Suppressor macrophage treated with lipopolysaccharide for 1 hour (primary cell): ENCODE measurements at places on chromosomes 5 and 9.

GRCh38 chr9:107492381-107492970 is 2.9 kb upstream of the KLF4 start:
- peak; percentile 42 for DNase-seq

GRCh38 chr9:83471241-83471640 is 67.0 kb downstream of the FRMD3 start:
- peak; percentile 74 for DNase-seq

DNA sequence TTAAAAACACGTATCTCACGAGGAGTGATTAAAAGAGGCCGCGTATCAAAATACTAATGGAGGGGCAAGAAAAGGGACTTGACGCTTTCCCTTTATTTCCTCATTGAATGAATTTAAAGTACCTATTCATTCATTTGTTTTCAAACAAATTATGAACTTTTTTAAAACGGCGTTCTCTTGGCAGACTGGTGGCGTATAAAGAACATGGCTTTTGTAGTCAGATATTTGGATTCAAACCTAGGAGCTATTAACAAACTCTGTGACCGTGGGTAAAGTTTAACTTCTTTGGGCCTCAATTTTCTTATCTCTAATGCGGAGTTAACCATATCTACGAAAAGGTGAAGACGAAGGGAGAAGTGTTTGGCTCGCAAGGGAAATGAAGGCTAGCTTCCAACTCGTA is 876 bp downstream of the CAAP1 start:
- no peak for DNase-seq

DNA sequence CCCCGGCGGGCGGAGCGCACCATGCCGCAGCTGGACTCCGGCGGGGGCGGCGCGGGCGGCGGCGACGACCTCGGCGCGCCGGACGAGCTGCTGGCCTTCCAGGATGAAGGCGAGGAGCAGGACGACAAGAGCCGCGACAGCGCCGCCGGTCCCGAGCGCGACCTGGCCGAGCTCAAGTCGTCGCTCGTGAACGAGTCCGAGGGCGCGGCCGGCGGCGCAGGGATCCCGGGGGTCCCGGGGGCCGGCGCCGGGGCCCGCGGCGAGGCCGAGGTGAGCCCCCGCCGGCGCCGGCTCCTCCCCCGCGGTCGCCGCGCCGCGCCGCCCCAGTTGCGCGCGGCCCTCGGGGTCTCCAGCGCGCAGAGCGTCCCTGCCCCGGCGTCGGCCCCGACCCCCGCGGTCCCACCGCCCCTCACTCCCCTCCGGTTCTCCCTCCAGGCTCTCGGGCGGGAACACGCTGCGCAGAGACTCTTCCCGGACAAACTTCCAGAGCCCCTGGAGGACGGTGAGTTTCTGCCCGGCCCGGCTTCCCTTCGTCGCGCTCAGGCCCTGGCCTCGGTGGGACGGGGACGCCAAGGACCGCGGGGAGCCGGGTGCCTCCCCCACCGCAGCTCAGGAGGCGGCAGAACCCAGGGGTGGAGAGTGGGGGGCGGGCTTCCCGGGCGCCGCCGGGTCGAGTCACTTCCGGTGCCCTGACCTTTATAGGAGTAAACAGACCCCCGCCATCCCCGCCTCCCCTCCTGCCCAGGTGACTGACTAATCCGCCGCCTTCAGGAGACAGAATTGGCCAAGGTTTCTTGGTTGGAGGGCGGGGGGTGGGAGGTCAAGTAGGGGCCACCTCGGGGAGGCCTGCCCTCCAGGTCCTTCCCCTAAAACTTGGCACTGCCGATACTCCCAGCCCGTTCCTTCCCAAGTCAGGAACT is 665 bp downstream of the TCF7 start:
- DNase-seq = no peak

DNA sequence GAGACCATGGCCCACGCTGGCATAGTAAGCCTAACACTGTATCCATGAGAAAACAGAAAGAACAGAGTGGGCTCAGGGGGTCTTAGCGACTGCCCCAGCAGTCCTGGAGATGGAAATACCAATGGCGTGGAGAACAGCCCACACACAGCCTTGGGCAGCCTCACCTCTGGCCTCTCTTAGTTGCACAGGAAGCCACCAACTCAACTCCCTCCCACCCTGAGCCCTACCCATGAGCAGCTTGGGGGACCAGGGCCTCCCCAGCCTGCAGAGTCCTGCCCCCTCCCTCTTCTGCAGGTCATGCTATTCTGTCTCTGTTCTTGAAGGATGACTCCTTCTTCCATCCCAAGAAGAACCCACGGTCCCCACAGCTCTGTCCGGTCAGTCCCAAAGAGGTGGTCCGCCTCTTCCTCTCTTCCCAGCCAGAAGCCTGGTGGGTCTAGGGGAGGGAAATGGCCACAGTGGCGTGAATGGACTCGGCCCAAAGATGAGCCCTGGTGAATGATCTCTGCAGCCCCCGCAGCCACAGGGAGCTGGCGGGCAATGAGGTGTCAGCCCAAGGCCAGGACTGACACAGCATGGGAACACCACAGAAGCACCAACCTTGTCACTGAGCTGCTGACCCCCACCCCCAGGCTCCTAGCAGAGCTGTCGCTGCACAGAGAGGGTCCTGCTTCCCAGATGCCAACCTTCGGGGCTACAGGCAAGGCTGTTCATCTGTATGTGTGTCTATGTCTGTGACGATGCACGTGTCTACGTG is 131.2 kb downstream of the ROR2 start:
- DNase-seq = no peak

DNA sequence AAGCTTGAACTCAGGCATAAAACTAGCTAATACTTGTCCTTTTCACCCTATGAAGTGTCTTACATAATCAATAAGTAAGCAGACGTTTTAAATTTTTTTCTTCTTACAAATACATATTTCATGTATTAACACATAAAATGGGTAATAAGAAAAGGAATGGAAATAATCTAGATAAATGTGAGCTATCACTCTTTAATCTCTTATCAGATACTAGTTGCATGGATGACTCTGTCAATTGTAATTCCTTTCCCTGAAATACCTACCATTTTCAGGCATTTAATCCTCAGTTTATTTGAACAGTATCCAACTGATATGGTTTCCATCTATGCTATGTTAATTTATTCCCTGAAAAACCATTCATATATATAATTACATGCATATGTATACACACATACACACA is 166.0 kb upstream of the RGS7BP start:
- DNase-seq = no peak

DNA sequence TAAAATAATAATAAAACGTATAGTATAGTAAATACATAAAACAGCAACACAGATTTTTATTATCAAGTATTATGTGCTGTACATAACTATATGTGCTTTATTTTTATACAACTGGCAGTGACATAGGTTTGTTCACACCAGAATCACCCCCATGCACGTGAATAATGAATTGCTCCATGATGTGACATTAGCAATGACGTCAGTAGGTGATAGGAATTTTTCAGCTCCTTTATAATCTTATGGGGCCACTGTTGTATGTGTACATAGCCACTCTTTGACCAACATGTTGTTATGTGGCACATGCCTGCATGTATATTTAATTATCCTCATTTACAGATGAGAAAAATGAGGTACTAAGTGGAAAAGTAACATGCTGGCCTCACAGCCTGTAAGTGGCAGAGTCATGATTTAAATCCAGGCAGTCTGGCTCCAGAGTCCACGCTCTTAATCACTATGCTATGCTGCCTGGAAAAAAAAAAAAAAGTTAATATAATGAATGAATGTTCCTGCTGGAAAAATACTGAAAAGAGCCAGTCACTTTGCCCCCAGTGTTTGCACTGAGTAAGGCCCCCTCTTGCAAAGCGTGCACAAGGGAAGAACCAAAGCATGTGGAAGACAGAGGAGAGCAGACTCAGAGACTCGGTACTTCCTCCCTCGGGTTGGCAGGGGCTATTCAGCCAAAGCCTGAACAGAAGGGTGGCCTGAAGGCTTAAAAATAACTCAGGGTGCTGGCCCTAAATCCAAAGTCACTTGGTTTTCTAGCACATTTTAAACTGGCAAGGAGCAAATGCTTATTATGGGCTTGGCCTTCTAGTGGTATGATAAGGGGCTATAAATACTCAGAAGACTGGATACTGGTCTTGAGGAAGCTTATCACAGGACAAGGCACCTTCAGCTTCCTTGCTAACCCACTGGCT is 206.8 kb downstream of the GLIS3 start:
- no peak for DNase-seq

GRCh38 chr5:100188778-100189177 is 346.4 kb upstream of the FAM174A start:
- no peak for DNase-seq

DNA sequence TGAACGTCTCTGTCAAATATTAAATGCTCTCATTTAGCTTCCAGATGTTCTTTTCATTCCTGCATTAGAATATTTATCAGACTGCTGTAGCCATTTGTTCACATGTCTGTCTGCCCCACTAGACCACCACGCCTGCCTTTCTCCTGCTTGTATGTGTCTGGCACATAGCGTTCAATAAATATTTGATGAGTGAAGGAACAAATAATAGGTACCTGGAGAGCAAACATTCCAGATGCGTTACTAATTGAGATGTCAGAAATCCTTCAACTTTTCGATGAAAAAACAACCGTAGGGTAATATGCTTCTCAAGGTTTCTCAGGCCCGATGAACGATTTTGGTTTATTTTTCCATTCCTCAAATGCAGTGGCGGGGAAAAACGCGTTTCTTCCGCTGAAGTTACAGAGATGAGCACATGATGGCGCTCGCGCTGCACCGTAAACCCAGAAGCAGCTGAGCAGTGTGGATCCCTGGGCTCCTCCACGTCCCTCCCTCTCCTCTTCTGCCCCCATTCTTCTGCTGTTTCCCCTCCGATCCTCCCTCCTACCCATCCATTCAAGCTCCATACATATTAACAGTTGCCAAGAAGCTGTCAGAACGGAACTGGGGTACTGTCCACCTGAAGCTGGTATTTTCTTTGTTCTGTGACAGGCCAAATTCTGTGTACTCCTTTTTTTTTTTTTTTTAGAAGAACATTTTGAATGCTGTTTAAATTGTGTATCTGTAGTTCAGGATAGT is 245.4 kb downstream of the MPDZ start:
- peak; percentile 24 for DNase-seq

- peak; percentile 83 for DNase-seq
Observed at GRCh38 chr9:83978992-83979811, 813 bp downstream of the HNRNPK start.

DNA sequence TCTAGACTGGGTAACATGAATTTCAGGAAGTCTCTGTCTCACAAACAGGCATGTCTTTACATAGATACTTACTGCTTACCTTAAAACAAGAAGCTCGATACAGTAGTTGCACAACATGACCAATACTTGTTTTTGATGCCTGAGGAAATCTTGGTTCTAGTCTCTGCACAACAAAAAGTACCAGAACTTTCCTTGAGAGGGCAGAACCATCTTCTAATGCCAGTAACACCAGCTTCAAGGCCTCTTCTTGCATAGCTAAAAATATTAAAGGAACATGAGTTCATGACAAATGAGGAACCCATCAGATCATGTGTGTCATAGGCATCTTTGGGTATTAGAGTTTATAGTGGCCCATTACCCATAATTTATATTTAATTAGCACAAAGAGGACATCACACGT is 22.0 kb downstream of the RC3H2 start:
- DNase-seq = no peak

GRCh38 chr5:170115925-170116324 is 10.2 kb downstream of the FOXI1 start:
- no peak for DNase-seq

DNA sequence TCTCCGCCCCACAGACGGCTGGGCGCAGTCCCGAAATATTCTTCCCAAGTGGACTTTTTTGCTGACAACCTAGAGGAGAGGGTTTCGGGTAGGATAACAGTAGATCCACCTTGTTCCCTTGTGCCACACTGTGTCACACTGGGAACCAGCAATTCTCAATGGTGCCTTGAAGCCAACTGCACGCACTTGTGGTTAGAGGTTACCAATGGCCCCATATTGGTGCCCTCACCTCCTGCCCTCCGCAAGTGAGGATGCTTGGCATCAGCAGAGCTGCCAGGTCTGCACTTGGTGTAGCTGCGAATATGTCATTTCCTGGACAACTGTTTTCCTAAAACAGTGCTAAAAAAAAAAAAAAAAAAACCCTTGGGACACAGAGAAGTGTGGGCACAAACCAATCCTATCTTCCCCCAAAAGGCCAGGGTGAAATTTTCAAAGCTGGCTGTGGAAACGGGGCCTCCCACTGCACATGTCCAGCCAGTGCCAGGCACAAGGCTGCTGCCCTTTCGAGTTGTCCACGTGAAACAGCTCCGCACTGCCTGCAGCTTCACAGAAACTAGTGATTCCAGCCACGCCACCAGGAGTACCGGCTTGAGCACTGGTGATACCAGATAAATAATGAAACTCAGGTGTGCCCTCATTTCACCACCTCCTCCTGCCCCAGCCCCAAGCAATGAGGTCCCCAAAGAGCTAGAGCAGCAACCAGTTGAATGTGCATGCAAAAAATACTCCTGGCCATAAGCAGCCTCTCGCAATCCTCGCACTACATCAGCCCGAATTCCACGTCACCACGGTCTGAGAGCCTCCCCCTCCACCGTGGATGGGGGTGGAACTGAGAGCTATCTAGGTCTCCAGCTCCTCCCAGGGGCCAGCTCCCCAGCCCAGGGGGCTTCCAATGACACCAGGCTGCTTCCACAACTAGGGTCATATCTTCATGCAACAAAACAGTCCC is 51.2 kb downstream of the USP20 start:
- DNase-seq = peak; percentile 52

DNA sequence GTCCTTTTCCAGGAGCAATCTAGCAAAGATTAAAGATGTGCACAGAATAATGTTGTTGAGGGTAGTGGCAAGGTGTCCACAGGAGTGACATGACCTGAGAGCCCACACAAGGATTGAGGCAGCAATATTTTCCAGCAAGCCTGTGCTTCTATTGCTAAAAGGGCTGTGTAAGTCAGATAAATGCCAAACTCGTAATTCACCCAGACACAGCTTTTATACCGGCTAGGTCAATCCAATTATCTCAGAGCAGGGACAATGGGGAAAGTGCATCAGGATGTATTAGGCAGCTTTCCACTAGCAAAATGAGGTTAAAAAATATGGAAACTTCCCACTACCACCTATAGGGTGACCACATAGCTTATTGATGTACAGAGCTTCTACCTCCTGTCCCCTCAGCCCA is 34.8 kb upstream of the RAB3C start:
- DNase-seq = no peak

DNA sequence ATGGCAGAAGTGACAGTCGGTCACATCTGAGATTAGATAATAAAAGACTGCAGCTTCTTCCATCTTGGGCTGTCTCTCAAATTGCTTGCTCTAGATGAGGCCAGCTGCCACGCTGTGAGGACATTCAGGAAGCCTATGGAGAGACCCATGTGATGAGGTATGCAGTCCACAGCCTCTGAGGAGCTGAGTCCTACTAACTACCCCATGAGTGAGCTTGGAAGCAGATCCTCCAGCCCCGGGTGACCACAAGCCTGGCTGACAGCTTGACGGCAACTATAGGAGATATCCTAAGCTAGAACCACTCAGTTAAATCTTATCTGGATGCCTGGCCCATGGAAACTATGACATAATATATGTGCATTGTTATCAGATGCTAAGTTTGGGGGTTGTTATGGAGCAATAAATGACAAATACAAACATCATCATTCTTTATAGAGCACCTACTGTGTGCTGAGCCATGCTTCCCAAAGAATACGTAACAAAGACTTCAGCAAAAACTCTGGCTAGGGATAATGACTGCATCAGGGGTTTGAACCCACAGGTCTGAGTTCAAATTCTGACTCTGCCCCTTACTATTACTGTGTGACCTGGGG is 26.7 kb downstream of the KCNV2 start:
- DNase-seq = no peak
